ENCODE measurements at places on chromosomes 6 and 20.

DNA sequence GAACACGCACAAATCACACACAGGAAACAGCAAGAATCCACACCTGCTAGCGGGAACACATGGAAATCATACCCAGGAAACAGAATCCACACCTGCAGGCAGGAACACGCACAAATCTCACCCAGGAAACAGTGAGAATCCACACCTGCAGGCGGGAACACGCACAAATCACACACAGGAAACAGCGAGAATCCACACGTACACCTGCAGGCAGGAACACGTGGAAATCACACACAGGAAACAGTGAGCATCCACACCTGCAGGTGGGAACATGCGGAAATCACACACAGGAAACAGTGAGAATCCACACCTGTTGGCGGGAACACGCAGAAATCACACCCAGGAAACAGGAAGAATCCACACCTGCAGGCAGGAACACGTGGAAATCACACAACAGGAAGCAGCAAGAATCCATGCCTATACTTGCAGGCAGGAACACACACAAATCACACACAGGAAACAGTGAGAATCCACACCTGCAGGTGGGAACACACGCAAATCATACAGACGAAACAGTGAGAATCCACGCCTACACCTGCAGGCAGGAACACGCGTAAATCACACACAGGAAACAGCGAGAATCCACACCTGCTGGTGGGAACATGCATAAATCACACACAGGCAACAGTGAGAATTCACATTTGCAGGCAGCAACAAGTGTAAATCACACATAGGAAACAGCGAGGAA, 108.6 kb downstream of the DLL1 start:
- no peak for DNase-seq

DNA sequence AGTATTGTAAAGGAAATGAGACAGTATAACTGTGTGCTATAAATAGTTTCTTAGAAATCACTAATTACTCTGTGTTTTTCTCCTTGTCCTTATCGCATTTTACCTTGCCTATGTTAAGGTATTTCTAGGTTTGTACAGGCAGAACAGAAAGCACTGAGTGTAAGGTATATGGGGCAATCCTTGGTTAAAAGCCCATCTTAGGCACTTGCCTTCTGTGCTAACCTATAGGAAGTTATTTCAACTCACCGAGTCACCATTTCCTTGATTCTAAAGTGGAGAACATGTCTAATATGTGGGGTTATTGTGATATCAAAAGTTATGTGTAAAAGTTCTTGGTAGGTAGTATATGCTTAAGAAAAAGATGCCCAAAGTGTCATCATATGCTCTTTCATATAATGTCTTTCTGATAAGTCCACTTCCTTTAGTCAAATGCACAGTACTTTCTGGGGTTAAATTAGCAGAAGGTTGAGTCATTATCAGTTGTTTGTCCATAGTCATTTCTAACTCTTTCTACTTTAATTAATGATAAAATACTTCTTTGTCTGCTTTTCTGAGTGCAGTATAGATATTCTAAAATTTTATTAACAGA, 276.4 kb downstream of the UTRN start:
- no peak for DNase-seq

- DNase-seq = no peak
Observed at GRCh38 chr20:23101696-23102406, 15.7 kb upstream of the CD93 start.

DNA sequence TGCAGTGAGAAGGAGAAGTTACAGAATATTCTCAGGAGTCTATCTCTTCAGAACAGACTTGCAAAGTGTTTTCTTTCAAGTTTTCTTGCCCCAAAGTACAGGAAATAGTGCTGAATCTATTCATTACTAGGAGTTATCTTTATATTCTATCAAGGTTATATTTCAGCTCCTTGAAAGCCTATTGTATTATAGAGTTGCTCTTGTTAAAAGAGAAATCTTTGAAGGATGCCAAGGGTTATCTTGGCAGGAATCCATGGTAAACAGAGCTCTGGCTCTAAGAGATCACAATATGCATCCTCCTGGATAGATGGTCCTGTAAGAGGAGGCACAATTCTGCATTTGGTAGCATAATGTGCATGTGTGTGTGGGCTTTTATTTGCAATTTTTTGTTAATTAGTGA, 21.2 kb upstream of the SNRPB2 start:
- DNase-seq = no peak

DNA sequence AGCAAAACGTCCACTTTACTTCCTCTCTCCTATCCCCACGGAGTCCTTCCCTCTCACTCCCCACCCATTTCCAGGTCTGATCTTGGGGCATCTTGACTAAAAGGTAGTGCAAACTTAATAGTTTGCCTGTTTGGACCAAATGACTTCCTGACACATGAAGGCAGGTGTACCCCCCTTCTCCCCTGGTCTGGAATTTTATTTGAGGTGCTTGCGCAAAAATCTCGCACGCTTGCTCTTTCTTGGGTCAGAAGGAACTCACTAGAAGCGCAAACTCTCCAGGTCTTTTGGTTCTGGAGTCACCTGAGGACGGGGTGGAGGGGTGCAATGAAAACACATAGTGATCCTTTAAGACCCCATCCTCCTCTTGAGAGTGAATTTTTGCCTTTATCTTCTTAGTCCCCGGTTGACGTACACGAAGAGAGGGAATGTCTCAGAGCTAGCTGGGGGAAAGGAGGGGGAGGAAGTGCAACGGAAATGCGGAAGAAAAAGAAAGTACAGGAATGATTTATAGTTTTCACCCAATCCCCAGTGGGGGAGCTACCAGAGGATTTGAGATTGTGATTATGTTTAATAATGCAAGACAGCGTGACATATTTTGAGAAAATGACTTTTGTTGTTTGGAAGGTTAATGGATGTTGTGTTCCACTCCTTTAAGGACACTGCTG, 4.9 kb downstream of the ADGRB3 start:
- DNase-seq = no peak

- DNase-seq = no peak
Observed at GRCh38 chr20:18056174-18057100, 1.3 kb downstream of the OVOL2 start.

- DNase-seq = no peak
Observed at GRCh38 chr20:32667027-32667426, 6.7 kb downstream of the C20orf203 start.

- DNase-seq = no peak
Observed at GRCh38 chr20:24572862-24573261, 103.4 kb downstream of the SYNDIG1 start.

DNA sequence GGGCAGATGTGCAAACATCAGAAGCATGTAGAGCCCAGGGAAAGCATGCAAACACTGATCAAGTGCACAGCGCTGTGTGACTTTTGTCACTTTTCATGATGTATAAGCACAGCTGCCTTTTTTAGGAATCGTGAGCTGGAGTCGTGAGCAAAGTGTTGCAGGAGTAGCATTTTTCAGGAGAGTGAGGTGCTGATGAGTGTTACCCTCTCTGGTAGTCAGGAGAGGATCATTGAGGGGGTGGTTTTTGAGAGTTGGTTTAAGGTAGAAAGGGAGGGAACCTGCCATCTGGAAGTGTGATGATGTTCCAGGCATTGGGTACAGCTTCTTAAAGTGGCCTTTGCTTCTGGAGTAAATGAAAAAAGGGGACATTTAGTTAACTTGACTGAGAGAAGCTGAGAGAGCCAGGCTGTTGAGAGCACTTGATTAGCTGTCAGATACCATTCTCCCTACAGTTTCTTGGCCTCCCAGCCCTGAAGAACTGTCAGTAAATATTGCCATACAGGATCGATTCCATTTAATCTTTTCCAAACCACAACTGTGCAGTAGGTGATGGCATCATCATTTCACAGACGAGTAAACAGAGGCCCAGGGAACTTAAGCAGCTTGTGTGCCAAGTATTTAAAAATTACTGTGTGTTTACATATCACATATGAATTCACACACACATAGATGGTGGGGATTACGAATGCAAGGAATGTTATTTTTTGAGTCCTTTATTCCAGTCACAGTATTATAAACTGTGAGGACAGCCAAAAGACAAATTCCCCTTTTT, 28.9 kb downstream of the TPD52L1 start:
- no peak for DNase-seq

DNA sequence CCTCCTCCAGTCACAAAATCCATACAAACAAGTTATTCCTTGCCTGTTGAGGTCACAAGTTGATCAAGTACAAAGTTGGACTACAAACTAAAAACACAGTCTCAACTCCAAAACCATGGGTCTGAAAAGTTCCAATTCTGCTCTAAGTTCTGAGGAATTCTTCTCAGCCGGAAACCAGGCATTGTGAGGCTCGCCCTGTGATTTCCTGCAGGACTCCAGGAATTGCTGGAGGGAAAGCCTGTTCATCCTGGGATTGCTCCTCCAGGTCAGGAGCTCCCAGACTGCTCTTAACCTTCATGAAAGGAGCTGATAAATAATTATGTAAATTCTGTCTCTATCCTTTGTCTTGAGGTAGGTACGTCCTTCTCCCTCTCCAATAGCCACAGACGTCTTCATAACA, 8.5 kb downstream of the TRAM2 start:
- no peak for DNase-seq

DNA sequence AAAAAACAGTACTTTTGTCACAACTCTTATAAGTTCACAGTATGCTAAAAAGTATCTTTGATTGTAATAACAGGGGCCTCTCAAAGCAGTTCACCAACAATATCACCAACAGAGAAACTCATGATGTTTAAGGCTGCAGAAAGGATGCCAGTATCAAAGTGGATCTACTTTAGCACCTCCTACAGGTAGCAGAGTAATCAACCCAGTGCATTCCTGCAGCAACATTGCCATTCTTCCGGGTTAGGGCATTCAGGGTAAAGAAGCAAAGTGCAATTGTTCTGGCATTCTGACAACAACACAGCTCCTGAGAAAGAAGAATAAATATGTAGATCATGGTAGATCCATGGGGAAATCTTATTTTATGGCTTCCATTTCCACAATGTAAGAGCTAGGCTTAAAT, 7.6 kb upstream of the SLC17A4 start:
- DNase-seq = no peak

DNA sequence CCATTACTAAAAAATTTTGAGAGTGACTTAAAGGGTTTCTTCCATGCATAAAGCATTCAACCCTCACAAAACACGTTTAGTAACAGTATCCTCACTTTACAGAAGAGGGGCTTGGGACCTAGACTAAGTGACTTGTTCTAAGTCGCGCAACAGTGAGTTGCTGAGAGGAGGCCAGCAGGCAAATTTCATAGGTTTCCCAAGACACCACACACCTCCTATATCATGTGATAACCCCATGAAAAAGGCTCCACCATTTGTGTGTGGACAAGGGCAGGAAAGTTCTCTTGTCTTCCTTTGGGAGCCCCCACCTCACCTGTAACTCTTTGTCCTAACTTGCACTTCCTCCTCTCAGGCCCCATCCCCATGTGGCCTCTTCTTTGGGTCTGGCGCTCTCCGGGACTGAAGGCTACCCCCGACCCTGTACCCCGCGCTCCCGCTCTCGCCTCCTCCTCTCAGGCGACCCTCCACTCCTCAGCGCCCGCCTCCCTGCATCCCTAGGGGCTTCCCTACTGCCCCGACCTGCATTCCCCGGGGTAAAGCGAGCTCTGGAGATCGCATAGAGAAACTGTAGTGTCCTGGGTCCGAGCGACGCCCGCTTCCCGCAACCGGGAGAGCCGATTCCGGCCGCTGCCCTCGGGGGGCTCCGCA, 392 bp downstream of the PSMB8 start:
- no peak for DNase-seq

GRCh38 chr6:39841291-39841690, 49.1 kb downstream of the DAAM2 start:
- DNase-seq = no peak

DNA sequence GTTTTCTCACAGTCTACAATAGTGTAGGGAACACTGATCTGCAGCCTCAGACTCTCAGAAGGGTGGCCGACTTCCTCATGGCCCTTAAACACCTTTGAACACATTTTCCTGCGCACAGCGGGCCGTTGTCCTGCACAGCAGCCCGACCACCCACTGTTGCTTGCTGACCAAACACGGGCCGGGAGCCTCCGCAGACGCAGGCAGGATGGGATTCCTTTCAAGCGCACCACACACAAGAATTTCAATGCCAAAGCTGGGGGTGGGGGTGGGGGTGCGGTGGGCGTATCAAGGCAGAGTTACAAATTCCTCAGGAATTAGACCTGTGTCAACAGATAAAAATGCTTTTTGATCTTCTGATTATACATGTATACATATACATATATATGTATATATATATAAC, 74.5 kb downstream of the HUS1B start:
- DNase-seq = no peak

- DNase-seq = no peak
Observed at GRCh38 chr6:140660295-140660694, 1285.8 kb upstream of the CITED2 start.

DNA sequence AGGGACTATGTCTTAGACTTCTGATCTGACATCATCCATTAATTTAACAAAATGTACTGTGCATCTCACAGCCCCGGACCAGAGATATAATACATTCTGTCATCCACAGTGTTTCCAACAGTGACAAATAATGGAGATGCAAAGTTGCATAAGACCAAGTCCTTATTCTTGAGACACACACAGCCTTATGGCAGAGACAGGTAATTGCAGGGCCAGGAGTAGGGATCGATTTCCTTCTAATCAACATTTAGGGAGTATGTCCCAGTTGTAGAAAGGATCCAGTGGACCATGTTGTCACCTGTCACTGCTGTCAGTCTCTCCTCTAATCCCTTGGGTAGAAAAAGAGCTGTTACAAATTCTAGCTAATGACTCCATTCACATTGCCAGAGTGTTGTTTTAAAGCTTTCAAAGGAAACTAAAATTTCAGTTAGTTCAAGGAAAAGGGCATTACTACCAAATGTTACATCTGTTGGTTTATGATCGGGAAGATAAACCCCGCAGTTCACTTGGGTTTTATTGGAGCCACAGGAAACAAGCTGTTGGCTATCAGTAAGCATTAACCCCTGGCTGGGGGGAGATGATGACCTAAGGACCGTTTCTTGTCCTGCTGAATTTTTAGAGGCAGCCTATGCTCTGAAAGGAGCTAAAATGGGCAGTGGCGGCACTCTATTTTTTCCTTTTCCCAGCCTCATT, 111.4 kb upstream of the ATXN1 start:
- no peak for DNase-seq

- DNase-seq = no peak
Observed at GRCh38 chr6:111743360-111743759, 129.9 kb downstream of the FYN start.

GRCh38 chr6:73079611-73079955, 145.7 kb downstream of the KHDC1L start:
- no peak for DNase-seq
